ENCODE measurements at places on chromosomes 7 and 10.
A peak's percentile ranks its signal among the peaks of the same experiment; 100 is the strongest.

- H3K36me3 ChIP-seq = no peaks in the 10 kb centered on the region
- no peaks in the 10 kb centered on the region for H3K27me3 ChIP-seq
- no peak for DNase-seq
- no peak overlapping the region for H3K4me3 ChIP-seq
Measured at GRCh38 chr7:31688996-31689395, 2.0 kb downstream of the PPP1R17 start.

- no peak overlapping the region for H3K4me3 ChIP-seq
- peaks cover 19% of the 10 kb centered on the region for H3K36me3 ChIP-seq
- peak overlapping the region; percentile 56 for H3K27ac ChIP-seq
- H3K27me3 ChIP-seq = no peaks in the 10 kb centered on the region
Measured at GRCh38 chr7:36969376-36969775, 245.1 kb upstream of the AOAH start.

DNA sequence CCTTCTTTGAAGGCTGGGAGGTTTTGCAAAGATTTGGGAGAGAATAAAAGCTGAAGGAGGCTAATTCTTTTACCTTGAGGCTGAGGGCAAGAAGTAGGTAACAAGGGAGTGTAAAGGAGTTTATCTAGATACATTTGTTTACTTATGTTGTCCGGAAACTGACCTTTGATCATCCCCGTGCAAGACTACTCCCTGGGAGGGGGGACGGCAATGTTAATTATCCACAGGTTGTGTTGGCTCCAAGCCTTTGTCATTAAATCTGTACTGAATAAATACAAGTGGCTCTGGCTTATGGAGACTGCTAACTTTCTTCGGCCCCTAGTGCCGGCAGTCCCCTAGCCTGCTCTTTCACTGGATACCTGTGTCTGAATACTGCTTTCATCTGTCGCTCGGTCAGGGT, 1250.6 kb upstream of the LRRTM3 start:
- H3K36me3 ChIP-seq = no peaks in the 10 kb centered on the region
- no peak for DNase-seq
- no peaks in the 10 kb centered on the region for H3K27me3 ChIP-seq
- H3K27ac ChIP-seq = no peak overlapping the region

GRCh38 chr7:108623220-108623619, 53.5 kb downstream of the DNAJB9 start:
- H3K36me3 ChIP-seq = no peaks in the 10 kb centered on the region
- no peak overlapping the region for H3K4me3 ChIP-seq
- no peak for DNase-seq
- H3K27ac ChIP-seq = no peak overlapping the region

- H3K4me3 ChIP-seq = no peak overlapping the region
- H3K36me3 ChIP-seq = peaks cover 51% of the 10 kb centered on the region
- no peaks in the 10 kb centered on the region for H3K27me3 ChIP-seq
- H3K27ac ChIP-seq = peak overlapping the region; percentile 88
Measured at GRCh38 chr7:130902755-130903357, 168.8 kb upstream of the KLF14 start.

GRCh38 chr10:123380491-123381085, 226.4 kb downstream of the BUB3 start:
- no peak overlapping the region for H3K4me3 ChIP-seq
- no peaks in the 10 kb centered on the region for H3K27me3 ChIP-seq
- no peak for DNase-seq
- no peaks in the 10 kb centered on the region for H3K36me3 ChIP-seq

DNA sequence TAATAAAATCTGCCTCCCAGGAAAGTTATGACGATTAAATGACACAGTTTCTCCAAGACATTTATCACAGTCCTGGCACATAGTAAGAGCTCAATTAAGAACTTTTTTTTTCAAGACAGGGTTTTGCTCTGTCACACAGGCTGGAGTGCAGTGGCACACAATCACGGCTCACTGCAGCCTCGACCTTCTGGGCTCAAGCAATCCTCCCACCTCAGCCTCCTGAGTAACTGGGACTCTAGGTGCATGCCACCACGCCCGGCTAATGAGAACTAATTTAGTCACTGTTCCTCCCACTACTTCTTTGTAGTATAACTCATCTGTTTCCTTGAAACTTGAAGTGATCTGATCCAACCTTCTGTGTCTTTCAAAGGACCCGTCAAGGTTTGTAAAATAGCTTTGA, 42.2 kb upstream of the MXI1 start:
- H3K27ac ChIP-seq = no peak overlapping the region
- peaks cover 83% of the 10 kb centered on the region for H3K27me3 ChIP-seq
- DNase-seq = no peak

GRCh38 chr7:2980401-2981102, 63.1 kb downstream of the CARD11 start:
- no peaks in the 10 kb centered on the region for H3K27me3 ChIP-seq
- no peak for DNase-seq
- H3K4me3 ChIP-seq = peak overlapping the region; percentile 25
- peak overlapping the region; percentile 85 for H3K27ac ChIP-seq
- peaks cover 39% of the 10 kb centered on the region for H3K36me3 ChIP-seq
- peaks cover 69% of the 10 kb centered on the region for H3K4me1 ChIP-seq

DNA sequence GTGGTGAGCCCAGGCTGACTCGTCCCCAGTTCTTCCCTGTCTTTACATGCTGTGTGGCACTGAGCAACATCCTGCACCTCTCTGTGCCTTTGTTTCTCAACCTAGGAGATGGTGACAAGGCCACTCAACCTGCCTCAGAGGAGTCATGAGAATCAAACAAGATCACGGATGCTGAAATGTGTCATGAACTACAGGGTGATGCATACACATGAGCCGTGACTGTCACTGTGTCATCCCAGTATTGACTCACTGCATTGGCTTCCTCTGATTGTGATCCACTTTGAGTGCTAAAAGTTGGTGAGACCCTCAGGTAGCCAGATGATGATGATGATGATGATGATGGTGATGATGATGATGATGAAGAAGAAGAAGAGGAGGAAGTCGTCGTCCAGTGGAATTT, 11.5 kb downstream of the C10orf71 start:
- H3K4me1 ChIP-seq = peaks cover 17% of the 10 kb centered on the region
- DNase-seq = no peak
- no peak overlapping the region for H3K4me3 ChIP-seq
- no peak overlapping the region for H3K27ac ChIP-seq
- no peaks in the 10 kb centered on the region for H3K27me3 ChIP-seq

DNA sequence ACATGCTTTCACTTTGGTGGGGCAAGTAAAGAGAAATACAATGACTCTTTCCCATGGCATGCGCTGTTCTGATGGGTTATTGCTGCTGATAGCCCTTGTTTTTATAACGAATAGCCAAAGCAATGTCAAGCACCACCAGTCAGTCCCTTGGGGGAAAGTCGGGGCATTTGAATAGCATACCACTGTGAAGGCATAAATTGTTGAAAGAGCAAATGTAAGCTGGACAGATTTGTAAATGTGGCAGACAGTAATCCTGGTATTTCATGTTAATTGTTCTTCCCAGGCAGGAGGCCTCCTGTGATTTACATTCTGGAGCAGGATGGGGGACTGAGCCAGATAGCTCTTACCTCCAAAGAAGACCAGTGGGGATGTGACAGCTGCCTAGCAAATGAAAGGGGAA, 293.3 kb downstream of the ADRA2A start:
- H3K36me3 ChIP-seq = no peaks in the 10 kb centered on the region
- no peak for DNase-seq
- no peak overlapping the region for H3K27ac ChIP-seq
- no peaks in the 10 kb centered on the region for H3K27me3 ChIP-seq
- no peaks in the 10 kb centered on the region for H3K4me1 ChIP-seq

DNA sequence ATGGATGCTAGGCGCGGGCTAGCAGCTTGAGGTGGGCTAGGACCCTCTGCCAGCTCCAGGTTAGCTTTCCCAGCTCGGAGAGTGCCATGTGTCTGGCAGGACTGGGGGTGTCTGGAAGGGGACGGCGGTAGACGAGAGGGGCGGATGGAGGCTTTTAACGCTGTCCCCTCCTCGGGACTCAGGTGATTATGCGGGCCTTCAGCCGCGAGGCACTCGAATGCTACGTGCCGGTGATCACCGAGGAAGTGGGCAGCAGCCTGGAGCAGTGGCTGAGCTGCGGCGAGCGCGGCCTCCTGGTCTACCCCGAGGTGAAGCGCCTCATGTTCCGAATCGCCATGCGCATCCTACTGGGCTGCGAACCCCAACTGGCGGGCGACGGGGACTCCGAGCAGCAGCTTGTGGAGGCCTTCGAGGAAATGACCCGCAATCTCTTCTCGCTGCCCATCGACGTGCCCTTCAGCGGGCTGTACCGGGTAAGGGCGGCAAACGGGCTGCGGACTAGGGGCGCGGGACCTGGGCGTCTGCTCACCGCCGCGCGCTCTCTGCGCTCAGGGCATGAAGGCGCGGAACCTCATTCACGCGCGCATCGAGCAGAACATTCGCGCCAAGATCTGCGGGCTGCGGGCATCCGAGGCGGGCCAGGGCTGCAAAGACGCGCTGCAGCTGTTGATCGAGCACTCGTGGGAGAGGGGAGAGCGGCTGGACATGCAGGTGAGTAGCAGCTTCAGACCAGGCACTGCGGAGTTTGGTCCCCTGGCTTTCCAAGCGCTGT, 1.1 kb downstream of the CYP26A1 start:
- H3K4me1 ChIP-seq = peaks cover 16% of the 10 kb centered on the region
- no peaks in the 10 kb centered on the region for H3K36me3 ChIP-seq
- peaks cover 81% of the 10 kb centered on the region for H3K27me3 ChIP-seq
- H3K4me3 ChIP-seq = peak overlapping the region; percentile 39

- peaks cover 22% of the 10 kb centered on the region for H3K27me3 ChIP-seq
- no peaks in the 10 kb centered on the region for H3K4me1 ChIP-seq
- H3K36me3 ChIP-seq = no peaks in the 10 kb centered on the region
- H3K27ac ChIP-seq = no peak overlapping the region
- DNase-seq = no peak
- no peak overlapping the region for H3K4me3 ChIP-seq
Measured at GRCh38 chr10:87575851-87576250, 71.2 kb downstream of the MINPP1 start.

GRCh38 chr7:96400518-96400917, 78.6 kb upstream of the SLC25A13 start:
- no peaks in the 10 kb centered on the region for H3K4me1 ChIP-seq
- peaks cover 6% of the 10 kb centered on the region for H3K27me3 ChIP-seq
- DNase-seq = no peak
- no peak overlapping the region for H3K4me3 ChIP-seq
- H3K36me3 ChIP-seq = peaks cover 2% of the 10 kb centered on the region

DNA sequence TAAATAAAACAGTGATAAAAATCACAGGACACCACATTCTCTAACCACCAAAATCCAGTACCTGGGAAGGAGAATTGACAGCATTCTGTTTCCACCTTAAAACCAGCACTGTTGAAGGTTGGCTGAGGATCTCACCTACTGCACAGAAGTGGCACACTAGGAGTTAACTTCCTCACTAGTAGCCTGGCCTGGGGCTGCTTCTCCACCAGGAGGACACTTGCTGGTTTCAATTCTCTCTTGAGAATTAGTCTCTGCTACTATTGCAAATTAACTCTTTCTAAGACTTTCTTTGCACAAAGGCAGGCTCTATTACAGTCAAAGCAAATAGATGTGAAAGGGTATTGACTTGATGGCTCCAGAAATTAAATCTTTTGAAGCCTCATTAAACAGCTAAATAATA, 2.3 kb upstream of the CTTNBP2 start:
- peaks cover 41% of the 10 kb centered on the region for H3K27me3 ChIP-seq
- H3K4me1 ChIP-seq = no peaks in the 10 kb centered on the region
- no peaks in the 10 kb centered on the region for H3K36me3 ChIP-seq
- no peak overlapping the region for H3K4me3 ChIP-seq

- peaks cover 8% of the 10 kb centered on the region for H3K4me1 ChIP-seq
- H3K36me3 ChIP-seq = no peaks in the 10 kb centered on the region
- no peak overlapping the region for H3K4me3 ChIP-seq
- H3K27ac ChIP-seq = no peak overlapping the region
Measured at GRCh38 chr7:76371396-76371795, 12.6 kb upstream of the YWHAG start.

GRCh38 chr7:147376192-147376591, 1214.4 kb upstream of the C7orf33 start:
- H3K27me3 ChIP-seq = no peaks in the 10 kb centered on the region
- no peak overlapping the region for H3K4me3 ChIP-seq
- H3K4me1 ChIP-seq = no peaks in the 10 kb centered on the region
- H3K36me3 ChIP-seq = no peaks in the 10 kb centered on the region
- H3K27ac ChIP-seq = no peak overlapping the region

- H3K27me3 ChIP-seq = no peaks in the 10 kb centered on the region
- DNase-seq = no peak
- H3K4me3 ChIP-seq = peak overlapping the region; percentile 31
- peaks cover 84% of the 10 kb centered on the region for H3K4me1 ChIP-seq
- H3K27ac ChIP-seq = peak overlapping the region; percentile 35
- peaks cover 30% of the 10 kb centered on the region for H3K36me3 ChIP-seq
Measured at GRCh38 chr10:124708246-124708779, 35.9 kb downstream of the FAM53B start.

GRCh38 chr7:88200261-88200660, 19.6 kb downstream of the SRI start:
- DNase-seq = no peak
- no peak overlapping the region for H3K27ac ChIP-seq
- peaks cover 24% of the 10 kb centered on the region for H3K36me3 ChIP-seq
- no peaks in the 10 kb centered on the region for H3K4me1 ChIP-seq
- H3K4me3 ChIP-seq = no peak overlapping the region

- no peak for DNase-seq
- H3K4me1 ChIP-seq = peaks cover 10% of the 10 kb centered on the region
- H3K4me3 ChIP-seq = no peak overlapping the region
Measured at GRCh38 chr10:84193846-84194423, 402 bp upstream of the CDHR1 start.

DNA sequence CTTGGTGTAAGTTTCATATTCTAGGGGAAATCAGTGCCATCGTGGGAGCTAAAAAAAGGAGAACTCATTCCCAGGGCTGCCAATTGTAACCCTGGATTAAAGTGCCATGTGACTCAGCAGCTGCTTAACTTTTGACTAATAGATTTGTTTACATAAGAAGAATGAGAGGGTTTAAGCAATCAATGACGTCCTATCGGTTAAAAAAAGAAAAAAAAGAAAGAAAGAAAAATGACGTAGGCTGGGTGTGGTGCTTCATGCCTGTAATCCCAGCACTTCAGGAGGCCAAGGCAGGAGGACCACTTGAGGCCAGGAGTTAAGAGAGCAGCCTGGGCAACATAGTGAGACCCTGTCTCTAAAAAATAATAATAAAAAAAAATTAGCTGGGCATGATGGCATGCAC, 116.2 kb upstream of the AFAP1L2 start:
- H3K4me3 ChIP-seq = peak overlapping the region; percentile 16
- DNase-seq = no peak
- peaks cover 2% of the 10 kb centered on the region for H3K27me3 ChIP-seq
- H3K27ac ChIP-seq = no peak overlapping the region
- peaks cover 94% of the 10 kb centered on the region for H3K4me1 ChIP-seq
